PC-9 (cell line): ENCODE measurements at places on chromosomes 6 and 20. TPM values are rescaled to one million over a fixed set of nuclear protein-coding genes. Genes with fewer than 3 reads are reported as not detected.

DNA sequence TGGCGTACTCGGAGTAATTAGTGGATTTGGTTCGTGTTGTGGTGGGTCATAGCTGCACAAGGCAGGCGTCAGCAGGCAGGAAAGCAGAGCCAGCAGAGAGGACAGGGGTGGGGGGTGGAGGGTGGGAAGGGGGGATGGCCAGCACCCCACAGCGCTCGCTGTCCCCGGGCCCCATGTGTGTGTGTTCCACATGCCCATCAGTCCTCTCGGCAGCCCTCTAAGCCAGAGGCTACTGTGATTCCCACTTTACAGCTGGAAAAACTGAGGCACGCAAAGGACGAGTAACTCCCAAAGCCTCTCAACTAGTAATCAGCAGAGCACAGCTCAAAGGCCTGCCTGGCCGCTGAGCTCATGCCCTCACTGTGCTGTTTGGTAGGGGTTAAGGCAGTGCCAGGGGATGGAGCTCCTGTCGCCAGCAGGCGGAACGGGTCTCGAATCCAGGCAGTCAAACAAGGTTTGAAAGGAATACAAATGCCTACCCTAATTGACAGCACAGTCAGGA is 175.2 kb downstream of the ZDHHC14 start:
- H3K27me3 ChIP-seq: no peaks in the 10 kb centered on the region

DNA sequence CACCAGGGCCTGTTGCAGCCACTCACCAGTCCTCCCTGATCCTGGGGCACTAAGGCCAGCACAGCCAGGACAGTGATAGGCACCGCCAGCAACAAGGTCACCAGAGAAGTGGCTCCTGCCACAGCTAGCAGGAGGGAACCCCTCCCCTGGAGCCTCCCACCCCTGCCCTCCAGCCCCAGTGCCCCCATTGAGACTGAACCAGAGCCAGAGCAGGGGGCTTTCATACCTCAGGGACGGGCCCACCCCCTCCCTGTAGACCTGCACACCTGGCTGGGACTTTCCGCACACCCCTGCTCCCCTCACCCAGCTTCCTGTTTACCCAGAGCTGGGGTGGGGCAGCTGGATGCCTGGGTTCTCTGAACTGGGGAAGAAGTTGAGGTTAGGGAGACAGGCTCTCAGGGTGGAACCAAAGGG is at the start of gene LTB:
LTB (minus strand) TSS at position 195 of the 414 bp plus-strand sequence; CDS start at position 188, 7 bp downstream.
- no peak for DNase-seq
- H3K4me1 ChIP-seq: 0 out of 2 replicates have a peak, but pooled peaks cover 5% of the 10 kb centered on the region
- H3K36me3 ChIP-seq: no peaks in the 10 kb centered on the region
- no peaks in the 10 kb centered on the region for H3K27me3 ChIP-seq
- H3K4me3 ChIP-seq: peak within 1 kb of the TSS; percentile 71

- peaks cover 100% of the 10 kb centered on the region for H3K27me3 ChIP-seq
- H3K36me3 ChIP-seq: no peaks in the 10 kb centered on the region
- no peak overlapping the region for H3K4me3 ChIP-seq
- no peaks in the 10 kb centered on the region for H3K4me1 ChIP-seq
- no peak for DNase-seq
Measured at GRCh38 chr20:59752704-59753460, 148.5 kb downstream of the PHACTR3 start.

Gene CNKSR3
- total RNA-seq: 3.4 and 4.7 TPM in 2 replicates

- H3K36me3 ChIP-seq: no peaks in the 10 kb centered on the region
- H3K27me3 ChIP-seq: peaks cover 21% of the 10 kb centered on the region
- H3K4me1 ChIP-seq: no peaks in the 10 kb centered on the region
- no peak overlapping the region for H3K4me3 ChIP-seq
- DNase-seq: no peak
Measured at GRCh38 chr6:12890171-12890790, 173.7 kb downstream of the PHACTR1 start.

Gene PRDM13
- total RNA-seq: not detected in 2 replicates

DNA sequence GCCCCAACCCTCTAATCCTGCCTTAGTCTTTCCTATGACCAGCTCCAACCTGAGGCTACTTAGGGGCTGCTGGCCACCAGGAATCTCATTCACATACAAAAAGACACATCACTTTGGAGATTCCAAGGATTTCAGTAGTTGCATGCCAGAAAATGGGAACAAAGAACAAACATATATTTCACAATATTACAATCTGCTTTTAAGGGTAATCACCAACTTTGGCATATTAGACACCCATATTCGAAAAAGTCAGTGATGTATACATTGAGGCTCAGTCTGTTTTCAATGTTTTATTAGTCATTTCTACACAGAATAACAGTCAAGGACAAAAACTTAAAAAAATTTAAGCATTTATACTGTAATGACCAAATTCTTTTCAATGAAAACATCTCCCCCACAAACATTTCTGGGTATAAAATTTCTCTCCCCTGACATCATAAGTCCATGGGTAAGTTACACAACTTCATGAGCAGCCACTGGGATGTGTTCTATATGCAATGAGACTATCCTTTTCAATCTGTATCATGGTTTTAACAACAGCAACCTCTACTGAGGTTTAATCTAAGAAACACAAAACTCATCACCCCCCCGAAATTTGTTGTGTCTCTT is 103.5 kb downstream of the MAP7 start:
- no peak overlapping the region for H3K4me3 ChIP-seq
- no peak for DNase-seq
- no peak overlapping the region for H3K27ac ChIP-seq
- no peaks in the 10 kb centered on the region for H3K4me1 ChIP-seq

Gene UBE2C
- 207 TPM in 2 replicates for total RNA-seq

- no peak overlapping the region for H3K27ac ChIP-seq
- H3K4me3 ChIP-seq: no peak overlapping the region
- H3K4me1 ChIP-seq: peaks cover 29% of the 10 kb centered on the region
- H3K27me3 ChIP-seq: no peaks in the 10 kb centered on the region
Measured at GRCh38 chr6:28401172-28401571, 1.6 kb upstream of the ZSCAN12 start.

Gene ISM1
- total RNA-seq: not detected in 2 replicates

DNA sequence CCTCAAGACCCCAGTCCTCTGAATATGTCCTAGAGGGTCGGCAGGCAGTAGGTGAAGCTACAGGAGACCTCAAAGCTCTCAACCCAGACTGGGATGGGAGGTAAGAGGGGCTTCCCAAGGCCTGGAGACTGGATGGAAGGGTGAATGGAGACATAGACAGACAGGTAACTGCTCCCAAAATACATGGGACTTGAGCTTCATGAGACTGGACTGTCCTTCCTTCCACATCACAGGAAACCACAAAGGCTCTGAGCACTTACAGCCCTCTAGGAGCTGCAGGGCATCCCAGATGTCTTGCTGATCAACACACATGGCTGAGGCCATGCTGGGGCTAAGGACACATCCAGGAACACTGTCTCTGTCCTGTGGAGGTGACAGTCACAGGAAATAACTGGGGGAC is 11.6 kb downstream of the HSPA12B start:
- no peaks in the 10 kb centered on the region for H3K36me3 ChIP-seq
- H3K27me3 ChIP-seq: no peaks in the 10 kb centered on the region
- H3K27ac ChIP-seq: no peak overlapping the region
- no peak overlapping the region for H3K4me3 ChIP-seq

Gene EIF6
- 255 and 270 TPM in 2 replicates for total RNA-seq

GRCh38 chr6:80903711-80904110 is 797.2 kb downstream of the BCKDHB start:
- H3K36me3 ChIP-seq: no peaks in the 10 kb centered on the region
- DNase-seq: no peak
- no peaks in the 10 kb centered on the region for H3K4me1 ChIP-seq
- no peaks in the 10 kb centered on the region for H3K27me3 ChIP-seq
- no peak overlapping the region for H3K27ac ChIP-seq
- H3K4me3 ChIP-seq: no peak overlapping the region

DNA sequence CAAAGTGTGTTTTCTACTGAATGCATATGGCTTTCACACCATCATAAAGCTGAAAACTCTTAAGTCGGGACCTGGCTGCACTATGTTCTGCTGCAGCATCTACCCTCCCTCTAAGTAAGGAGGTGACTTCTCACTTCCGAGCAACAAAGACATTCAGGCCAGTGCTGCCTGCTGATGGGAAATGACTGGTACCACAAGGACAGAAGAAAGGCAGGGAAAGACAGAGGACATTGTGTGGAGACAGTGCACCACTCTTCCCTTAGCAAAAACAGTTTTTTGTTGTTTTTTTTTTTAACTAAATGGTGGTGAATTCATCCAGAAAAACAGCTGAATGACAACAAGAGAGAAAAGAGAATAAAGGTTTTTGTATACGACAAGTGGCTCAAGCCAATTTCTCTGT is 81.5 kb downstream of the MAP7 start:
- peaks cover 8% of the 10 kb centered on the region for H3K4me1 ChIP-seq
- H3K27me3 ChIP-seq: no peaks in the 10 kb centered on the region
- DNase-seq: no peak
- no peaks in the 10 kb centered on the region for H3K36me3 ChIP-seq
- H3K27ac ChIP-seq: no peak overlapping the region

Gene KIF6
- not detected in 2 replicates for total RNA-seq

DNA sequence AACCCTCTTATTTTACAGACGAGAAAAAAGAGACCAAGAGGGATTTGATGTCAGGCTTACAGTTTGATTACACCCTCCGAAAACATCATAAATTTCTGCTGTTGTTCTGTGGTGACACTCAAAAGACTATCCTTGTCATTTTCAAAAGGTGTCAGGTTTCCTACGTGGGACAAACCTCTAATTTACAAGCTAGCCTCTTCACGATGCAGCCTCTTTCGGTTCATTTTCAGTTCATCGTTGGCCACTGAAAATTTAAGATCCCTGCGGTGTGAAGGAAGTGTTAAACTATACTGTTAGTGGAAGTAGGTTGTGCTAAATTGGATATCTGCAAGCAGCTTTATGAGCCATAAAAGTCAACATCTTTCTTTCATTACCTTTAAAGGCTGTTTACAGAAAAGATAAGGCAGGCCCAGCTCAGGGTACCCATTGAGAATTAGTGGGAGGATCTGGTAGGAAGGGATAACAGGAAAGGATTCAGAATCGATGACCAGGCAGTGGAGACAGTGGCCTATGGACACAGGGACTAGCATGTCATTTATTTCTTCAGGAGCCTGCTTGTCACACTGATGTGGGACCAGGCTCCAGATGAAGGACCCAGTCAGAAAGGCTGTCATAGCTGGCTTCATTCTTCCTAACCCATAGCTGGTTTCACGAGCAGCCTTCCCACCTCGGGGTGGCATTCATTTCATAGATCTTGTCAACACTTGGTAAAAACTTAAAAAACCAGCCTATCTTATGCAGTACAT is 329.1 kb upstream of the SOX4 start:
- H3K4me1 ChIP-seq: 0 out of 2 replicates have a peak, but pooled peaks cover 3% of the 10 kb centered on the region
- H3K36me3 ChIP-seq: no peaks in the 10 kb centered on the region
- H3K4me3 ChIP-seq: no peak overlapping the region
- H3K27ac ChIP-seq: no peak overlapping the region
- H3K27me3 ChIP-seq: no peaks in the 10 kb centered on the region

Gene NHLRC1
- 0.90 and 1.0 TPM in 2 replicates for total RNA-seq

DNA sequence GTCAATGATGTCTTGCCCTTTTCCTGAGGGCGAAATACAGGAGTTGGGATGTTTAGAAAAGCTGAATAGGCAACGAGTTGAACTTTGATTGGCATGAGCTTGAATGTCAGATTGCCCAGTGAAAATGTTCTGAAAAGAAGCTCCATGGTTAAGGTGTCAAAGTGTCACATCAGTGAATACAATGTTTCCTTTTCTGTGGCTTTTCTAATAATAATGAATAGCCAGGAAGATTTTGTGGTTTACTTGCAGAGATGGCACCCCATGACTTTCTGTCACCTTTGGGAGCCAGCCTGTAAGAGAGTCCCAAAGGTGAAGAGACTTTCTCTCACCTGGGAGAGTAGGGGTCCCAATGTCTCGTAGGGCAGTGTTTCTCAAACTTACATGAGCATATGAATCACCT is 119.2 kb downstream of the KCNQ5 start:
- H3K27me3 ChIP-seq: no peaks in the 10 kb centered on the region
- H3K27ac ChIP-seq: no peak overlapping the region
- no peaks in the 10 kb centered on the region for H3K36me3 ChIP-seq
- H3K4me3 ChIP-seq: no peak overlapping the region
- no peak for DNase-seq
- no peaks in the 10 kb centered on the region for H3K4me1 ChIP-seq
